ENCODE measurements at places on chromosomes 1 and 21.

- peak; percentile 32 for DNase-seq
Observed at GRCh38 chr1:24566236-24566867, 10.5 kb downstream of the NCMAP start.

- no peak for DNase-seq
Observed at GRCh38 chr1:3518256-3518655, 63.8 kb downstream of the ARHGEF16 start.

DNA sequence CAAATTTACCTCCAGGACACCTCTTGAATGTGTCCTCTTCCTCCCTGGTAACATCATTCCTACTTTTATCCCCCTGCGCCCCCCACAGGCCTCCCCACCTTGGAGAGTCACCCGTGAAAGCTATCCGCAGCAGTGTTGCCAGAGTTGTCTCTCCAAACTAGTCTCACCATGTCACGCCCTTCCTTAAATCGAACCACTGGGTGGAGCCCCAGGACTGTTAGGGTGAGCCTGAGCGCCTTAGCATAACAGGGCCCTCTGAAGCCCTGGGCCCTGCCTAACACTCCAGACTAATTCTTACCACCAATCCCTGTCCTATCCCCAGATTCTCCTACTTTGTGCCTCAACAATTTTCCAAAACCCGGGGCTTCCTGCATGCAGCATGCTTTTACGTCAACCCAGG lies 35.0 kb downstream of the HSD3B2 start:
- DNase-seq: no peak

GRCh38 chr21:17370263-17370662 lies 142.6 kb upstream of the CXADR start:
- DNase-seq: peak; percentile 4

GRCh38 chr1:224730540-224730939 lies 114.4 kb downstream of the CNIH3 start:
- no peak for DNase-seq

- peak; percentile 83 for DNase-seq
Observed at GRCh38 chr1:114025609-114026401, 46.5 kb downstream of the OLFML3 start.

- DNase-seq: no peak
Observed at GRCh38 chr1:237033061-237033460, 8.9 kb upstream of the RYR2 start.

DNA sequence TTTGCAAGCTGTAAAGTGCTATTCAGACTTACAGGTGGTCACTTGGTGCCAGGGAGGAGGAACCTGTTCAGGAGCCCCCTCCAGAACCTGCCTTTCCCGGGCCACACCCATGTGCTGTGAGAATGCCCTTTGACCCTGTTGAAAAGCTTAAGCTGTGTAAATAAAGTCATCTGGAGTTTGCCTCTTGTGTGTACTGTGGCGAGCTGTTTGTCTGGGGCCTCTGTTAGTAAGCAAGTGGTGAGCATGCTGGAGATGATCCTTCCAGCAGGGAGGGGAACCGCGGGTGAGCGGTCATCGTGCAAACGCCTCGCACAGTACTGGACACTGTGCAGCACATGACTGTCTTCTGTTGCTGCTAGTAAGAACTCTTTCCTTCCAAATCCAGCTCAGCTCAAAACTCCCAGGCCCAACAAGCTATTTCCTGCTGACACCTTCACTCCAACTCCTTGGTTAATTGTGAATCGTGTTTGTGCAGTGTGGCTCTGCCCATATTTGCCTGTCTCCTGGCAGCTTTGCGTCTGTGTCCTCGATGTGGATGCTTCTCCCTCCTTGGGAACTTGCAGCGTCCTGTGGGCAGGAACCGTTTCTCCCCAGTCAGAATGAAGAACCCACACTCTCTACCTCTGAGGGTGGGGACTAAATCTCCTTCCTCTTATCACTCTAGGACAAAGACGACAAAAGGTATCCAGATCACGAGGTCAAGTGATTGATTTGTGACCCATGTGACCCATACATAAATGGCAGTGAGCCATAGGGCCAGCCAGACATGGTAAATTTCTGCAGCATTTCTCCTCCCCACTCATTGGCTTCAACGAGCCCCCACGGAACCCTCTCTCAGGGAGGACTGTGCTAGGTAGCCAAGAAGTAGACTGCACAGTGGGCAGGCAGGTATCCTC lies 13.9 kb upstream of the BTG2 start:
- DNase-seq: no peak

- DNase-seq: peak; percentile 93
Observed at GRCh38 chr1:172588296-172589291, 55.6 kb downstream of the SUCO start.

- no peak for DNase-seq
Observed at GRCh38 chr1:87983841-87984240, 655.2 kb downstream of the LMO4 start.

GRCh38 chr1:178768423-178768822 lies 43.4 kb downstream of the RALGPS2 start:
- DNase-seq: peak; percentile 60

GRCh38 chr1:231924180-231924579 lies 297.6 kb downstream of the DISC1 start:
- no peak for DNase-seq

- no peak for DNase-seq
Observed at GRCh38 chr1:244576259-244576892, 76.5 kb upstream of the DESI2 start.

- peak; percentile 90 for DNase-seq
Observed at GRCh38 chr1:61851849-61852669, 109.8 kb downstream of the PATJ start.

DNA sequence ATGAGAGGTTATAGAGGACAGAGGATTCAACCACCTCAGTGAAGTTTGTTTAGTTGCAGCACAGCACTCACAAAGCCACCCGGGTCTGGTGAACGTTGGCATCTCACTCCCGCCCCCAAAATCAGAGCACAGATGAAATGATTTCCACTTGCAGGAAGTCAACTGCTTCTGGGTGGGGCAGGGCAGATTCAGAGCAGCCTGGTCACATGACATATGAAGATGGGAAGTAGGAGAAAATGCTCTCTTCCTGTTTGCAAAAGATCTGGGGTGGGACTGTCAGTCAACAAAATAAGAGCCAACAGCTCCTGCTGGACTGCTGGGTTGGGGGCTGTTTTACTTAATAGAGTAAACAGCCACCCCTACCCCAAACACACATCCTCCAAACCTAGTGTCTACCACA lies 43.2 kb downstream of the LRRC71 start:
- peak; percentile 15 for DNase-seq

DNA sequence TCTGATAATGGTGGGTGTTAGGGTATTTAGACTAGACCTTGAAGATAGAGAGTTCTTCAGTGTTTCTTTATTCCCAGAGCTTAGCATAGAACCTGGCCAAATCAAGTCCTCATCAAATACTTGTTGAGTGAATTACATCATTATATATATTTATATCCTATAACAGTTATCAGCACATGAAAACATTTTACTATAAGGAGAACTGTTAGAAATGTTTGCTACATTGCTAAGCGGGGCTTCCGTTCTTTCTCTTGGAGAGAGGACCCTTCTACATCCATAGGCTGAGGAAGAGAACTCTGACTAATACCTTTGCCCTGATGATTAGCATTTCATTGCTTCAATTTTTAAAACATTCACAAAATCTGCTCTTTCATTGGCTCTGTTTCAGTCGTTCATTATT lies 66.5 kb upstream of the NBL1 start:
- no peak for DNase-seq

DNA sequence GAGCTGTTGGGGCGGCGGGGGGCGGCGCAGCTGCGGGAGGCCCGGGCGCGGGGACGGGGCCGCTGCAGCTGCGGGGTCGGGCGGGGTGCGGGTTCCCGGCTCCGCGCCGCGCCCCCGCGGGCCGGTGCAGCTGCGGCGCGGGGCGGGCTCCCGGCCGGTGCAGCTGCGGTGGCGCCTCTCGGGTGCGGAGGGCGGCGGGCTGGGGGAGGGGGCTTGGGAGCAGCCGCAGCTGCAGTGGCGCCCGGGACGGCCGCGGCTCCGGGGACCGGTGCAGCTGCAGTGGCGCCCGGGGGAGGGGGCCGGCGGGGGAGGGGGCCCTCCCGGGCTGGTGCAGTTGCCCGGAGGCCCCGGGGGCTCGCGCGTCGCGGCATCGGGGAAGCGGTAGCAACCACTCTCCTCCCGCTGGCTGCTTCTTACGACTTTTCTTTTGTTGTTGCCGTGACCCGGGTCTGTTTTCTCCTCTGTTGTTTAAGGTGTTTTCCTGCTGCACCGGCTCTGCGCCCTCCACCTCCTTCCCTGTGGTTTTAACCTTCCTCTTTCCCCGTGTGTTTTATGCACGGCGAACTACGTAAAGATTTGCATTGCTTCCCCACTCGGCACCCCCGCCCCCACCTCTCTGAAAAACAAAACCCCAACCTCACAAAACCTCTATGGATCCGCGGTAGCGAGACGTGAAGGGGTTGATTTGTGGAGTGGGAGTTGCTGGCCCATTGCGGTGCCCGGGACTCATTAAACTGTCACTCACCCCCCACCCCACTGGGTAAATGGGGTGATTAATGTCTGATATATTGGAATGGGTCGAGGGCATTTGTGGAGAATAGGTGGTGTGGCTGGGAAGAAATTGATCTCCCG lies 1.7 kb upstream of the ZBTB18 start:
- DNase-seq: peak; percentile 19

DNA sequence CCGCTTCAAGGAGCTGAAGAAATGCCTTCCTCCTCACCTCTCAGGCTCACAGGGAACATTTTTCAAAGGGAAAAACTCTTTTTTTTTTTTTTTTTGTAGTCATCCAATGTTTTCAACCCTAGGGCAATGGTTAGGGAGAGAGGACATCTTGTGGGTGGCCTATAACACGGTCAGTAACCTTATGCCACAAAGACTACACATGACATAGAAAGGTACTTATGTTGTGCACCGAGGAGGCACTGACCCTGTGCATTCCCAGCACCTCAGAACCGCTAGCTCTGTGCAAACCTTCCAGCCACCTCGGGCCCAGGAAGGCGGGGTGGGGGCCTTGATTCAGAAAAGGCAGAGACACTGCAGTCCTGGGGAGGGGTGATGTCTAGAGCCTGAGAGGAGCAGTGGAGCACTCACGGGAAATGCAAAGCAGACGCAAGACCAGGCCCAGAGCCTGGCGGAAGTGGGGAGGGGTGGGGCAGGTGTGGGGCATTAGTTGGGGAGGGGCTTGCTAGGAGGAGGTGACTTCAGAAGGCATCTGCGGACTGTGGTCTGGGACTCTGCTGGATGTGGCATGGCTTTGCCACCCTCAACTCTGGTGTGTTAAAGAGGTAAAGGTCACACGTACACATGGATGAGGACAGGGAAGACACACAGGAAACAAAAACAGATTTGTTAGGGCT lies 68.6 kb downstream of the MDM4 start:
- no peak for DNase-seq

- no peak for DNase-seq
Observed at GRCh38 chr1:153253693-153254092, 5.8 kb upstream of the LORICRIN start.

- DNase-seq: no peak
Observed at GRCh38 chr1:112044745-112045144, 55.3 kb upstream of the KCND3 start.

DNA sequence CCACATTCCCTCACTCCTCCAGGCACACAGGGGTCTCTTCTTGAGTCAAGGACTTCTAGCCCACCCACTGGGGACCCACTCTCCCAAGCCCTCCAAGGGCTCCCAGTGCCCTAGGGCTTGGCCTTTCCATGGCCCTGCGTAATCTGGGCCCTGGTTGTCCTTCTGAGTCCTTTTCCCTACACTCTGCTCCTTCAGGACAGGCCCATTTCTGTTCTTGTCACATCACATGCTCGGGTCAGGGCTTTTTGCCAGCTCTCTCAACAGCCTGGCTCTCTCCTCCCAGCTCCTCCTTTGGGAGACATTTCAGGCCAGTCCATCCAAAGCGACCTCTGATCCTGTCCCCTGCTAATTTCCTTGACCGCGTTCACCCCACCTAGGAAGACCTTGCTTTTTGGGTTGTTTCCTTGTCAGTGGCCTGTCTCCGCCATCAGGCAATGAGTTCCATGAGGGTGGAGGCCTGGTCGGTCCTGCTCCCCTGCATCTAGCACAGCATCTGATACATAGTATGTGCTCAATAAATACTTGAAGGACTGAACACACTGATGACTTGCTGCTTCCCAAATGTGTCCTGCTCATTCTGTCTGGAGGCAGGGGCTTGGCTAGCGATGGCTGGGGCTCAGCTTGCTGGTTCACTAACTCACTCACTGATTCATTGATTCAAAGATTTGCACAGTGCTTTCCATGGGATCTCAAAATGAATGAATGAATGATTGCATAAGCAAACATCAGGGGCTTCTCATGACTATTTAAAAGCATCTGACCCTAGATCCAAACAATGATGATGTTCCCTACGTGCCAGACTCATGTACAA lies 44.8 kb downstream of the DHRS3 start:
- peak; percentile 52 for DNase-seq

GRCh38 chr1:31335007-31335406 lies 37.9 kb downstream of the FABP3 start:
- peak; percentile 67 for DNase-seq

DNA sequence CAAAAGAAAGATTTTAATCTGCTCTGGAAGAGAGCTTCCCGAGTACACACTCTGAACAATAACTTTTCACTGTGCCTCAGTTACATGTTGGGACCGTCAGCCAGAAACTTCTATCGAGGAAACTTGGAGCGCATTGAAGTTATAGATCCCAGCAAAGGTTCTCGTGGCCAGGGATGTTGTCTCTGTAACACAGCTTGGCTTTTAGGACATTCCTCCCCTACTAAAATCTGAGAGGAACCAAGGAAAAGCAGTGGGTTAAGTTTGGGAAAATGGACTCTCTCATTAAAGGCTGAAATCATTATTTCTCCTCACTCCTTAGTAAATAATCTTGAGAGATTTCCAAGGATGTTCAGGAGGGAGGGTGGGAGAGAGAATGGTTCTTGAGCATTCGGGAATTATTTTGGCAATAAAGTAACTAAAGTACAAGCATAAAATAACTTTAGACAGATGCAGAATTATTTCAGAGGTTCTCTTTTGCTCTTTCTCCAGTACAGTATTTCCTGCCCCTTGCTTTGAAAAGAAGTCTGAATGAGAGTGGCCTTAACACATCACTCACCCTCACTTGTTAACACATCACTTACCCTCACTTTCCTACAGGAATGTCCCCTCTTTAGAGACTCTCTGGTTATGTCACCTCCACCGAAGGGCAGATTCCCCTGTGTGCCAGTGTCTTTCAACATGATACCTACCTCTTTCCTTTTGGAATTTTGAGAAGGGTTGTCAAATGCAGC lies 1.8 kb upstream of the NFIA start:
- DNase-seq: no peak

DNA sequence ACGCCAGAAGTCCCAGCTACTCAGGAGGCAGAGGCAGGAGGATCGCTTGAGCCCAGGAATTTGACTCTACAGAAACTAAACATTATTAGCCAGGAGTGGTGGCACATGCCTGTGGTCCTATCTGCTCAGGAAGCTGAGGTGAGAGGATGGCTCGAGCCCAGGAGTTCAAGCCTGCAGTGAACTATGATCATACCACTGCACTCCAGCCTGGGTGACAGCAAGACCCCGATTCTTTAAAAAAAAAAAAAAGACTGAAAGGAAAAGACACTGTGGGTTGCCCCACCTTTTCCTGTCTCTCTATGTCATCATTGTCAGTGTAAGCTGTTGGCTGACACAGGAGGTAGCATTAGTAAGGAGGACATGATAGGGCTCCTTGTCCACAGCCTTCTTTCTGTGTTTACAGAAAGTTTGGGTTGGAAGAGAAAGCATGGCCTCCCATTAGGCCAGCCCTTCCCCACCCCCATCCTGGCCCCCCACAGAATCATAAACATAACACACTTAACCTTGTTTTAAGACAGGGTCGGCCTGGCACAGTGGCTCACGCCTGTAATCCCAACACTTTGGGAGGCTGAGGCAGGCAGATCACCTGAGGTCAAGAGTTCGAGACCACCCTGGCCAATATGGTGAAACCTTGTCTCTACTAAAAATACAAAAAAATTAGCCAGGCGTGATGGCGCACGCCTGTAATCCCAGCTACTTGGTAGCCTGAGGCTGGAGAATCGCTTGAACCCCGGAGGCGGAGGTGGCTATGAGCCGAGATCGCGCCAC lies 20.6 kb upstream of the RCAN3 start:
- DNase-seq: no peak
